ENCODE measurements at places on chromosomes 5 and 9.

GRCh38 chr9:116055536-116055935 lies 98.1 kb upstream of the PAPPA start:
- no peak for DNase-seq

GRCh38 chr9:14314424-14314928 lies 535 bp upstream of the NFIB start:
- peak; percentile 38 for DNase-seq

- DNase-seq: no peak
Observed at GRCh38 chr9:19782005-19782404, 6.8 kb downstream of the SLC24A2 start.

- DNase-seq: no peak
Observed at GRCh38 chr5:148909040-148909439, 82.6 kb downstream of the ADRB2 start.

DNA sequence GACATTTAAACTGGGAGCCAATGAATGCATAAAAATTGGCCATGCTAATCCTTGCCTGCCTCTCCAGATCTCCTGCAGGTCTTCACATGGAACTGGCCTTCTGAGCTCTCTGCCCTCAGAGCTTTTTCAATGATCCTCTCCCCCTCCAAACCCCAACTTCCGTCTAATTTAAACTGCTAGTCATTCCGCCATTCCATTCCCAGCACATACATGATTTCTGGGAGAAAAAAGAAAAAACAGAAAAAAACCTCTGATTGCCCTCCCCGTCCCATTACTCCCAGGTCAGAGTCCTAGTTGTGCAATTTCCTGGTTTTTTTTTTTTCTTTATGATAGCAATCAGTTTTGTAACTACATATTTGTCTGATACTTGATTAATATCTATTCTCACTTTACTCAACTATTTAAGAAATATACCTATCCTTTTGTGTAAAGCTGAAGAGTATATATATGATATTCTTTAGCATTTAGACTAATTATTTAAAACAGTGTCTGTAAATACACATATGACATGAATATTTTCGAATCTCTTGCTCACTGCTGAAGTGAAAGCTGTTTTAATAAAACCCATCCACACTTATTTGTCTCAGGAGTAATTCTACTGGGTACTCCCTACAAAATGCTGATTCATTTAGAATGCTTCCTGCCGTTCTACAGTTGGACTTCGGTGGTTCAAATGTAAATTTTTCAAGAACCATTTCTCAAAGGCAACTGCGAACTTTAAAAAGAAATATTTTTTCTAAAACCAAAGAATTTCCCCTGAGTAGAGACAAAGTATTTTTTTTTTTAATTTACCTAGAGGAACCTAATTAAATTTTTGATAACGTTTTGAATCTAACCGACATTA lies 1.6 kb downstream of the HINT1 start:
- DNase-seq: no peak

DNA sequence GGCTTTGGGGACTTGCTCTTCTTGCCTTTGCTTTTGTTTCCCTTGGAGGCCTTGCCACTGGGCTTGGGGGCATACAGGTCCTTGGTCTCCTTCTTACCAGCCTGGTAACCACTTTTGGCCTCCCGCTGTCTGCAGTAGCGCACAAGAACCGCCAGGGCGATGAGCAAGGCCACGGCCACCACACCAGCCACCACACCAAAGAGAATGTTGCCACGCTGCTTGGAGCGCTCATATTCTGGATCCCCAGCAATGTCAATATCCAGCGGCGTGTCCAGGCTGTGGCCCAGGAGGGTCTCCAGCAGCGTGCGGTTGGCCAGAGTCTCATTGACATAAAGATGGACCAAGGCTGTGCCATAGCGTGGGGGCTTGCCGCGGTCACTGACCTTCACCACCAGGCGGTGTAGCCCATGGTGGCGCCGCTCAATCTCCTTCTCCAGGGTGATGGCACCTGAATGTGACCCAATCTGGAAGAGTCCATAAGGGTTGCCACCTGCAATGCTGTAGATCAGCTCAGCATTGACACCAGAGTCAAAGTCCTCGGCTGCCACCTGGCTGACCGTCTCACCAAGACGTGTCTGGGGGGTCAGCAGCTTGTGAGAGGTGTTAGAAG lies 14.5 kb downstream of the PCDH1 start:
- no peak for DNase-seq

DNA sequence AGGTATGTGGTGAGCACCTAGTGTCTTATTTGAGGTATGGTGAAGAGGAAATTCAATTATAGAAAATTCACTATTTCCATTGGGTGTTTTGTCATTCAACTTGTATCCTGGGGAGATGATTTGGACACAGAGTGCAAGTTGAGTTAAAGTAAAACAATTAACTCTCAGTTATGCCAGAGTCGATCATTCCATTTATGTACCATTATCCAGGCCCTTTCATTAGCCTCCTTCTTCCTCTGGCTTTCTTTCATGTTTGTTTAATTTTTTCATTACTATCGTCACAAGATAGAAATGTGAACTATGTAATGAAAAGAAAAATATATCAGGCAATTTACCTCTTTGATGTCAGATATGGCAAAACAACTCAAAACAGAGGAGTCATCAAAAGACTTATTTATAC lies 1347.2 kb upstream of the NUDT12 start:
- no peak for DNase-seq

DNA sequence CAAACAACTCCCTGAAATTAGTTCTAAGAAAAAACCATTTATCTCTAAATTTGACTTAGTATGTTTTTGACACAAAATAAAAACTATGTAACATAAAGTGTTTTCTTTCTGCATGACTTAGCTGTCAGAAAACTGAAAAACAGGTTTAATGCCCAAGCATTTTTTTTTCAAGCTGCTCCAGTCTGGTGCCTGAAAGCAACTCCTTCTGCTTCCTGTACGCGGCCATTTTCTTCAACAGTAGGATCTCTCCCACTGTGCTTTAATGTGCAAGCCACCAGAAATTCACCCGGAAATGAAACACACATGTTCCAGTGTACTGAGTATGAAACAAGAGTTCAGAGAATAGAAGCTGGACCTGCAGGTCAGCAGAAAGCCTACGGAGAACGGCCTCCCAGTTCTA lies 161.2 kb downstream of the MED27 start:
- DNase-seq: no peak

- no peak for DNase-seq
Observed at GRCh38 chr9:90020276-90020871, 415.6 kb downstream of the GADD45G start.

DNA sequence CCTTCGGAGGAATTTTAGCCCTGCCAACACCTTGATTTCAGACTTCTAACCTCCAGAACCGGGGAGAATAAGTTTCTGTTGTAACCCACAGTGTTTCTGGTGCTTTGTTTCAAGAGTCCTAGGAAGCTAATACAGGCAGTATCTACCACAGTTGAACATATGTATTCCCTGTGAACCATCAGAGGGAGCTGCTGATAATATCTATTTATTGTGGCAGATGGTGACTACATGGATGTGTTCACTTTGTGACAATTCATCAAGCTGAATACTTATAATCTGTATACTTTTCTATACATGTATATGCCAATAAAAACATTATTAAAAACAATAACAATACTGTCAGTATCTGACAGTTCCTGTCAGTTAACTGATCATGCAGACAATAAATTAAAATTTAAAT lies 137.2 kb upstream of the GNA14 start:
- no peak for DNase-seq

- no peak for DNase-seq
Observed at GRCh38 chr5:124887223-124887622, 140.8 kb upstream of the ZNF608 start.

DNA sequence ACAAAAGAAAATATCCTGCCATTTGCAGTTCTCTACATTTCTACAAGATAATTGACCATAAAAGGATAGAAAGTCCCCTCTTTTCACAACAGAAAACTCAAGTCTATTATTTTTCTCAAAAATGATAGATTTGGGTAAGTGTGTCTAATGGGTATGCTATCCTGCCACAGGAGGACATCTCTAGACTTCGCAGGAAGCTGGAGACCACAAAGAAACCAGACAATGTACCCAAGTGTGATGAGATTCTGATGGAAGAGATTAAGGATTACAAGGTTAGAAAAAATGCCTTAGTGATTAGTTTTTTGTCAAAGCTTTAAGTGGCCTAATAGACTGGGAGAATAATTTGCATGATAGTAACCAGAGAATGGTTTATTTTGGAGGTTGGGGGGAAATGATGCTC lies 28.1 kb downstream of the RNF20 start:
- DNase-seq: no peak

DNA sequence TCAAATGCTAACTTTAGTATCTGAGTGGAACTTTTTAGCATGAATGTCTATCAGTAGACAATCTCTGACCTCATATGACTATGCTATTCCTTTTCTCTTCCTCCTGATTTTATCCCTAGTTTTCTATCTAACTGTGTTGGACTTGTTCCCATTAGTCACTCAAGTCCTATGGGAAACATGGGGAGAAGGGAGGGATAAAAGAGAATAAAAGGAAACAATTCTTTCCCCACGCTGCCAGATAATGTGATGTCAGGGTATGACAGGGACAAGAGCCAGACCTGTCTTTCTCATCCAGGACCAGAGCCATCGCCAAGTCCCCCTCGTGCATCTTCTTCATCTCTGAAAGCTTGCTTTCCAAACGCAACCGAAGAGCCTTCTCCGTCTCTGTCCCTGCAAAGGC lies 43.9 kb downstream of the CDK5RAP2 start:
- DNase-seq: no peak

GRCh38 chr9:7828334-7828733 lies 28.8 kb upstream of the DMAC1 start:
- no peak for DNase-seq

DNA sequence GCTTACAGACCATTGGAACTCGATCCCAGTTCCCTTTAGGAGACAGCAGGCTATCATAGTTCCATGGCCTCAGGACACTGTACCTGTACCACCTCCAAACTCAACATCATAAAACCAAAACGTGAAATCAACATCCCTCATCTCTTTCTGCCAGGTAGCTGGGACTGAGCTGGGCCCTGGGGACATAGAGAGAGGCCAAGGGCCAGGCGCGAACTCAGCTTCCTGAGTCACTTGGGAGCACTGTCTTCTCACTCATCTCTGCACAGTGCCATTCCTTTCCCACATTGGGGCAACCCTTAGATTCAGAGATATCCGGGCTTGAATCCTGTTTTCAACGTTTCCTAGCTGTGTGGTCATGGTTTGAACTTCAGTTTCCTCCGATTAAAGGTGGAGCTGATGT lies 12.2 kb downstream of the DAB2IP start:
- DNase-seq: no peak

DNA sequence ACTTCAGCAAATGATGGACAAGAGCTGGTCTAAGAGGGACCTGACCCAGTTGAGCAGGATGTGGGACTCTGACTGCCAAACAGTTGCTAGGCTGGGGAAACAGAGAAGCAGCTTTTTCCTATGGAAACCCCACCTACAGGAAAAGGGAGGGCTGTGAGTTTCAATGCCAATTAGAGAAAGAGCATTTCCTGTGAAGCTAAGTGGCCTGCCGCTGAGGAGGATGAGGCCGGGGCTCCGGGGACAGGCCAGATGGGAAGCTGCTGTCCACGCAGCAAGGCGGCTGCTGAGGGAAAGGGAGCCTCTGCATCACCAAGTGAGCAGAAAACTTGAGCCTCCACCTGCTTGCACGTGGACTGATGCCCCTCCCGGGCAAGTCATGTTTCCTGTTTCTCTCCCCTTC lies at the start of gene PCDH12:
TSS of gene PCDH12 (minus strand) at position 90 of the 400 bp plus-strand sequence. CDS start 351 bp downstream, outside the sequence.
- DNase-seq: no peak

Data from T1000 (cell line).